Fibroblast of the aortic adventitia (primary cell): ENCODE measurements at places on chromosomes 7 and 10. TPM values are rescaled to one million over a fixed set of nuclear protein-coding genes. Genes with fewer than 3 reads are reported as not detected.

AS3MT gene
- 2.9 and 7.0 TPM in 2 replicates for total RNA-seq

NCAPG2 gene
- total RNA-seq, result 8.9 and 35.0 TPM in 2 replicates

HABP2 gene
- total RNA-seq, result not detected in 2 replicates

SLC25A40 gene
- total RNA-seq, result 6.9 and 22.9 TPM in 2 replicates

JAKMIP3 gene
- 0.09 and 1.1 TPM in 2 replicates for total RNA-seq

SFTPD gene
- total RNA-seq, result not detected in 2 replicates

AEBP1 gene
- 168 and 234 TPM in 2 replicates for total RNA-seq

RTKN2 gene
- total RNA-seq, result 0.16 and 11.9 TPM in 2 replicates

FAM25C gene
- total RNA-seq, result not detected in 2 replicates

LRMDA gene
- 3.6 and 6.3 TPM in 2 replicates for total RNA-seq

GDF2 gene
- total RNA-seq, result not detected in 2 replicates

TAS2R41 gene
- 0.09 TPM in 1 of 2 replicates, not detected in the other for total RNA-seq

NYAP1 gene
- 0.81 and 5.6 TPM in 2 replicates for total RNA-seq

INMT gene
- total RNA-seq, result 2.5 and 219 TPM in 2 replicates

UPK3BL1 gene
- total RNA-seq, result 1.5 and 3.2 TPM in 2 replicates

PON3 gene
- 0.82 TPM in 1 of 2 replicates, not detected in the other for total RNA-seq

NKX6-2 gene
- not detected in 2 replicates for total RNA-seq

HOXA6 gene
- total RNA-seq, result not detected in 2 replicates

PTPN20 gene
- 0.27 TPM in 1 of 2 replicates, not detected in the other for total RNA-seq

WDR11 gene
- total RNA-seq, result 72.6 and 86.1 TPM in 2 replicates

CPVL gene
- total RNA-seq, result 0.54 and 3.2 TPM in 2 replicates

RNF148 gene
- 0.63 and 1.9 TPM in 2 replicates for total RNA-seq

ABCC2 gene
- total RNA-seq, result 0.98 and 1.4 TPM in 2 replicates

EGFR gene
- 48.3 and 147 TPM in 2 replicates for total RNA-seq

NAT16 gene
- total RNA-seq, result not detected in 2 replicates

UBN2 gene
- 8.0 and 11.3 TPM in 2 replicates for total RNA-seq

ZPBP gene
- total RNA-seq, result not detected in 2 replicates

AOAH gene
- total RNA-seq, result 0.74 TPM in 1 of 2 replicates, not detected in the other

TRIM50 gene
- total RNA-seq, result not detected in 2 replicates

IL6 gene
- total RNA-seq, result 3.8 and 10.2 TPM in 2 replicates

CPA4 gene
- total RNA-seq, result 7.7 and 29.6 TPM in 2 replicates

VAX1 gene
- not detected in 2 replicates for total RNA-seq

MTERF1 gene
- 10.9 and 15.8 TPM in 2 replicates for total RNA-seq

HKDC1 gene
- 0.09 and 0.16 TPM in 2 replicates for total RNA-seq

LMBR1 gene
- total RNA-seq, result 45.3 and 63.2 TPM in 2 replicates

FAM25A gene
- total RNA-seq, result not detected in 2 replicates

CNPY1 gene
- total RNA-seq, result not detected in 2 replicates

LIPN gene
- total RNA-seq, result not detected in 2 replicates

ZNF425 gene
- 4.3 and 6.5 TPM in 2 replicates for total RNA-seq

ANKRD61 gene
- not detected in 2 replicates for total RNA-seq
